ENCODE measurements at places on chromosomes 6 and 20.

GRCh38 chr6:36639171-36639808 lies 39.2 kb upstream of the CDKN1A start:
- no peak for DNase-seq

DNA sequence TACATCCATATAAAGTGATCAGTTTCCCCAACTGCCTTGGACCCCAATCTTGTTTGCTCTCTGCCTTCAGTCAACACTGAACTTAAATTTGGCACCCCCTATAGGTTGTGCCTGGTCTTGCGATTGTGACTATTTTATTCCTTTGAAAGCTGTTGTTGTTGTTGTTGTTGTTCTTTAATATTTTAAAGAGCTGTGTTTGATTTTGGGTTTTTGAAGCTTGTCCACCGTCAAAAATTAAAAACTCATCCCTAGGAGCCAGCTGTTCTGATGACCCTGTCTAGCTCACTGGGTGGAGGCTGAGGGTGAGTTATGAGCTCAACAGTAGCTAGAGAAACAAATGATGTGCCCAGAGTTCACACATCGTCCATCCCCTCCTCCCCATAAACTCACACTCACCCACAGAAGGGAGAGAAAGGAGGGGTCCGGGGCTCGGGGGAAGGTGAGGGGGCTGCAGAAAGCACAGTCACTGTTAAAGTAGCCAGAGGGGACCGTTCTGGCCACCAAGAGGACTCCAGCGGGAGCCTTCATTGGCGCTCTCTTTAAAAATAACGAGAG lies 4.0 kb downstream of the SIM1 start:
- DNase-seq = peak; percentile 46

DNA sequence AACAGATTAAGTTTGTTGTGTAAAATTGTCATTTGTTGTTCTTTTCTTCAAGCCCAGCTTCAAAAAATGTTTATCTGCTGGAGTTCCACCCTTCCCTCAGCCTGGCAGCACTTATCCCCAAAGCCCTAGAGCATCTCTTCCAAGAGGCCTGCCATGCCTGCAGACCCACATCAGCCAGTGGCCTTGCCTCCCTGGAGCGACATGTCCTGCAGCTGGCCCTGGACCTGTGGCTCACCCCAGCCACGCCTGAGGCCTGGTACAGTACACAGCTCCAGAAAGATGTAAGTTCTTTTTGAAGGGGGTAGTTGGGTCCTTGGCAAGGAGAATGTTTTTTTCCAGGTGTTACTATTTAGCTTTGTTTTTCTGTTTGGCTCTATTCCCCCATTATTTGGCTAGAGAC lies 124.8 kb downstream of the CD164 start:
- no peak for DNase-seq

GRCh38 chr20:15528391-15529111 lies 1044.7 kb downstream of the KIF16B start:
- no peak for DNase-seq
